EH (cell line): ENCODE measurements at places on chromosomes 1 and 21.

DNA sequence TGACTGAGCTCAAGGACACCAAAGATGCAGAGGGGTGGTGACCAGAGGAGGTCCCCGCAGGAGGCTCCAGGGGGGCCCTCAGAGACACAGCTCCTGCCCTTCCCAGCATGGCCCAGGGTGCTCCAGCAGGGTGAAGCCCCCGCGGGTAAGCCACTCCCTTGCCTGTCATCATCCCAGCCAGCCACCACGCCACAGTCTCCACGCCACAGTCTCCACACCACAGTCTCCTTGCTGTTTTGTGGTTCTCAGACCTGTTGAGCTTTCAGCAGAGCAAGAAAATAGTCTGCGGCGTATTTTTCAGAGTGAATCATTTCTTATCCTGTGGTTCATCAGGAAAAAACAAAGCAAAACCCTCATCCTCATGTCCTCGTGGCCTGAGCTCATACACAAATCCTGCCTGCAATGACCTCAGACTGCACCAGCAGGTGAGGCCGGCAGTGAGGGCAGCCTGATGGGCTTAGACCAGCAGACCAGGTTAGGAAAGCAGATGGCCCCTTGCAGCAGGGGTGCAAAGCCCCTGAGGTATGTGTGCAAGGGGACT lies 25.7 kb upstream of the ABCG1 start:
- DNase-seq = no peak

DNA sequence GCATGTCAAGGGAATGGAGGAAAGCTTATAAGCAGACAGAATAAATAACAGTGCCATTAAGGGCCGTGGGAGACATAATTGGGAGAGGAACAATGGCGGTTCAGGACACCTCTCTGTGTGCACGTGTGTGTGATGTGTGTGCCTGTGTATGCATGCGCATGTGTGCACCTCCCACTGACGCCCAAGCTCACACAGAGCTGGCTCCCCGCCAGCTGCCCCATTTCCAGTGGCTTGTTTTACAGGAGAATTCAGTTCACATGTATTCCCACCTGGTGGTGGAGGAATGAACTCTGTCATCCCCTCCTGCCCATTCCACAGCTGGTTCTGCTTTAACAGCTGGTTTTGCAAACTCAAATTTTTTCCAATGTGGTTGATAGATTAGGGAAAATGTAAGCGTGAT lies 262.2 kb downstream of the AJAP1 start:
- DNase-seq = no peak

- DNase-seq = no peak
These were observed 74.8 kb upstream of the EDN2 start for GRCh38 chr1:41559331-41559730.

- DNase-seq = no peak
These were observed 51.5 kb downstream of the KCNAB2 start for GRCh38 chr1:6097117-6097595.

- no peak for DNase-seq
These were observed 130.1 kb downstream of the SIM2 start for GRCh38 chr21:36828891-36829515.

DNA sequence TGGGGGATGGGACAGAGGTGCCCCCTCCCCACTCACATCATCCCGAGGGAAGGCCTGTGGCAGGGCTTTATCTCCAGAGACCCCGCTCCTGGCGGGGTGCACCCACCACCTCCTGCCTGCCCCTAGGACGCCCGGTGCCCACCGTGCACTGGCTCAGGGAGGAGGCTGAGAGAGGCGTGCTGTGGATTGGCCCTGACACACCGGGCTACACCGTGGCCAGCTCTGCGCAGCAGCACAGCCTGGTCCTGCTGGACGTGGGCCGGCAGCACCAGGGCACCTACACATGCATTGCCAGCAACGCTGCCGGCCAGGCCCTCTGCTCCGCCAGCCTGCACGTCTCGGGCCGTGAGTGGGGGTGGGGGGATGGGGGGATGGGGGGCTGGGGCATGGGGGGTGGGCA lies 71.7 kb downstream of the TRIM11 start:
- no peak for DNase-seq
